ENCODE measurements at places on chromosomes 5 and 9.

GRCh38 chr5:72623323-72623722 is 116.1 kb upstream of the ZNF366 start:
- no peak for DNase-seq

DNA sequence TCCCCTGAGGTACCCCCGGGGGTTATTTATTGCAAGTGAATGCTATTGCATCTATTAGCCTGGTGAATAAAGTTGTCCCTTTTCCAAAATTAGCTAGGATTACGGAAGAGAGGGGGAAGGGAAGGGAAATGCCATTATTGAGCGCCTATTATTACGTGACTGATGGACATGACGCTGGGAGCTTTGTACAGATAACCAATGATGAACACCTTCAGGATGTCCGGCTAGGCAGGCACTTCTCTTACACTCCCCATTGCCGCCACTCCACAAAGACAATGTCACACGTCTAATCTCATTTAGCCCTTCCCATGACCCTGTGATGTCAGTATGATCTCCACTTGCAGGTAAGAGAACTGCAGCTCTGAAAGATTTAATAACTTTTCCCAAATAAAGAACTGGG is 9.4 kb downstream of the GABRP start:
- no peak for DNase-seq

DNA sequence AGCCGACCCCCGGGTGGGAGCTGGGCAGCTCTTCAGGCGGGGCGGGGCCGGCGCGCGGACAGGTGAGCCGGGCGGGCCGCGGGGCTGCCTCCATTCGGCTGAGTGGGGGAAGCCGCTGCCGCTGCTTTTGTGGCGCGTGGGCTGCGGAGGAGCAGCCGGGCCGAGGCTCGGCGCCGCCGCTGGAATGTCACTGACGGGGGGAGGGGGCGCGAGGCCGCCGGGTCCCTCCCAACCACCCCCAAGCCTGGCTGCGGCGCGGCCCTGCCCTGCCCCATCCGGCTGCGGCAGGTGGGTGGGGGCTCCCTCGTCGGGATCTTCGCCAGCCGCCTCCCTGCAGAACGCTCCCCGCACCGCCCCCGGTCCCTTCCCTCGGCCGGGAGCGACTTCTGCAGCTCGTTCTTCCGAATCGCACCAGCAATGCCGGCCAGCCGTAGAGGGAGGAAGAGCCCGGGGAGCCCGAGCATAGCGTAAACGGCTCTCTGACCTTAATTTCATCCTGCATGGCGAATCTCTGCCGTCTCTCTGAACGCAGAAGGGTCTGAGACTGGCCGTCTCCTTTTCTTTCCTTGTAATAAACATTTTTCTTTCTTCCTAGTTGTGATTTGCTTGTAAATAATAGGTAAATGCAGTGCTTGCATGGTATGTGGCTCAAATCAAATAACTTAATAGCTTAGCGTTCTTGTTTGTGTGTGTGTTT is 505 bp downstream of the SPTAN1 start:
- peak; percentile 29 for DNase-seq

DNA sequence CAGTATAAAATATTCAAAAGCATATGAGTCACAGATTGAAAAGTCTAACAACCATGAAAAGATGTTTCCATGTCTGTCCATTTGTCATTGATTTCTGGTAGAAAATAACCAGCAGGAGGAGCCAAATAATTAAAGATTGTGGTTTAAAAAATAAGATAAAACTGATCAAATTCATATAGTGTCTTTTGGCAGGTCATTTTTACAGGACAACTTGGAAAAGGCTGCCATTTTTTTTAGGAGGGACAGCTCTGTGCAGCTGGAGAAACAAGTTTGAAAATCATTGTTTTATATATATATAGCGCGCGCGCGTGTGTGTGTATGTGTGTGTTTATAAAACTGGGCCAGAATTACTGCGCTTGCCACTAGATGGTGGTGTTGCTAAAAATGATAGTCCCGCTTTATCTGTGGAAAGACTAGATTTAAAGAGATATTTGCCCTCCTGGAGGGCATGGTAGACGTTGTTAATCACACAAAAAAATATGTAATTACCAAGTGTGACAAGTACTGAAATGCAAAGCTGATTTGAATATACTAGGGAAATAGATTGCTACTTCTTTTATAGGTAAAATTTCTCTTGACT is 1.3 kb upstream of the TRMO start:
- peak; percentile 48 for DNase-seq

- no peak for DNase-seq
Observed at GRCh38 chr5:132629230-132629944, 28.6 kb upstream of the IL13 start.

DNA sequence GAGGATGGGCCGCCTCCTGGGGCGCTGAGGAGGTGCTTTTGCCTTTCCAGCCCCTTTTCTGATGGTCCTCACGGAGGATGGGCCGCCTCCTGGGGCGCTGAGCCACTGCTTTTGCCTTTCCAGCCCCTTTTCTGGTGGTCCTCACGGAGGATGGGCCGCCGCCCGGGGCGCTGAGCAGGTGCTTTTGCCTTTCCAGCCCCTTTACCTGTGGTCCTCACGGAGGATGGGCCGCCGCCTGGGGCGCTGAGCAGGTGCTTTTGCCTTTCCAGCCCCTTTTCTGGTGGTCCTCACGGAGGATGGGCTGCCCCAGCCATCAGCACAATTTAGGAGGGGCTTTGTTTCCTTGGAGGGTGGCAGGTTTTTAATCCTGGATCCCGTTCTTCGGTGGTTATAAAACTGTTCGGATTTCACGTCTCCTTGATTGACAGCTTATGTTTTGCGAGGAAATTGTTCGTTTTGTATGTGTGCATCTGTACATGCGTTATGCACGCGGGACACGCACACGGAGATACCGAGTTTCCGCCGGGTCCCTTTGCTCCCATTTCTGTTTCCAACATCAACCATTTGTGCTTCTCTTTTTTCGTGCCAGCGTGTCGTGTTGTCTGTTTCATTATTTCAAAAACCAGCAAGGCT is 34.7 kb upstream of the SLC9A3 start:
- DNase-seq: no peak

DNA sequence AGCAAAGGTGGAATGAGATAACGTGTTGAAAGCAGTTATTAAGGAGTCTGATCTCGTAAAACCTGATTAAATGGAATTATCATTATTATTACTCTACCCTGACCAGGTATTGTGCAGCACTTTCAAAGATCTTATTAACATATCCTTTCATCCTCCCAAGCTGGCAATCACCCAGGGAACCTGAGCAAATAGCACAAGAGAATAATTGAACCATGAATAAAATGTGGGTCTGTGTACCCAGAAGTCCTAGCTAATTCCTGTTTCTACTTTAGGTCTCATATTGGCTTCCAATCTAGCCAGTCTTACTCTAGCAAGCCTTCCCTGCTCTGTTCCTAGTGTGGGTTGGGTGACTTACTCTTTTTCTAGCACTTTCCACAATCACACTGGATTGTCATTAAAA is 162.2 kb upstream of the STK32A start:
- DNase-seq: no peak

DNA sequence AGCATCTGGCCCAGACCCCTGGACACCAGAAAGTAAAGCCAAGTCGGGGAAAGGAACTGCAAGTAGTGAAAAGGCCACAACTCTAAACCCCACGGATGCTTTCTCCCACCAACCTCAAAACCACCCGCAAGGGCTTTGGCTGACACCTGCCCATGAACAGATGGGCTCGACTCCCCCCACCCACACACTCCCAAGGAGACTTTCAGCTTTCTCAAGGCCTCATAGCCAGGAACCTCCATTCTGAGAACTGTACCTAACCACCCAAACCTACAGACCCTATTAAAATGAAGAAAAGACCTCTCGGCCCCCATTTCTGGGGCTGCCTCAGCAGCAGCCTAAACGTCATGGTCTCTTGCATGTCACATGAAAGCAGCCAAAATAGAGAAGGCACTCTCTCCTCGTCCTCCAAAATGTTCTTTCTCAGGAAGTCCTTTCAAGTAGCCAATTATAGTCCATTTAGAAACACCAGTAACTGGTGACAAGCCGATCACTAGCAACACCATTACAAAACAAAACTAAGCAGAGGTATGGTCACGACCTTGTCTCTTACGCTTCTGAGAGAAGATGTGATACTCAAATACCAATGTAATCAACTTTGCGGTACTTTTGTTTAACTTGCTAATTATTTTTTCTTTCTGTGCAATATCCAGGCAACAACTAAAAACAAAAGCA is 2.9 kb downstream of the B4GALT1 start:
- no peak for DNase-seq

DNA sequence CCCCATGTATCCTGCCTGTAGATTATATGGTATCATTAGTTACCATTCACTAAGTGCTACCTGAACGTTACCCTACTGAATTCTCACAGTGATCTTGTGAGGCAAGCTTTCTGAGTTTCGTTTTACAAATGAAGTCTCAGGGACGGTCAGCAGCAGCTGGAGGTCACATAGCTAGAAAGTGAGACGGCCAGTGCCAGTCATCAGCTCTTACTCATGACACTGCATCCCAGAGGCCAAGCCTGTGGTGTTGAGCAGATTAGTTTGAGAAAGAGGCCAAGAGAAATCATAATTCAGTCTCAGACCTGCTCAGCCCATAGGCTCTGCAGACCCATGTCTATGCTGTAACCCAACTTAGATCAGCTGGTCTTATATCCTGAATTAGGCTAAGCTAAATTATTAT is 95.7 kb upstream of the EGFLAM start:
- DNase-seq: no peak

Measured in stimulated activated CD4-positive, alpha-beta T cell treated with anti-CD3 and anti-CD28 coated beads, TNF-alpha, amount 100 ng/mL, for 24 hours (primary cell).